Mucosa of descending colon (tissue), 3 donors: ENCODE measurements at places on chromosomes 3 and 15. TPM values are rescaled to one million over a fixed set of nuclear protein-coding genes. Genes with fewer than 3 reads are reported as not detected.

GRCh38 chr15:42031198-42031915, 10.5 kb upstream of the PLA2G4E start:
- no peak for DNase-seq

GRCh38 chr3:150675587-150675986, 28.1 kb downstream of the ERICH6 start:
- DNase-seq: no peak

ZPLD1 gene
- total RNA-seq: 0.32 TPM

GRCh38 chr3:57594144-57594543, 3.0 kb downstream of the ARF4 start:
- DNase-seq: no peak

DNA sequence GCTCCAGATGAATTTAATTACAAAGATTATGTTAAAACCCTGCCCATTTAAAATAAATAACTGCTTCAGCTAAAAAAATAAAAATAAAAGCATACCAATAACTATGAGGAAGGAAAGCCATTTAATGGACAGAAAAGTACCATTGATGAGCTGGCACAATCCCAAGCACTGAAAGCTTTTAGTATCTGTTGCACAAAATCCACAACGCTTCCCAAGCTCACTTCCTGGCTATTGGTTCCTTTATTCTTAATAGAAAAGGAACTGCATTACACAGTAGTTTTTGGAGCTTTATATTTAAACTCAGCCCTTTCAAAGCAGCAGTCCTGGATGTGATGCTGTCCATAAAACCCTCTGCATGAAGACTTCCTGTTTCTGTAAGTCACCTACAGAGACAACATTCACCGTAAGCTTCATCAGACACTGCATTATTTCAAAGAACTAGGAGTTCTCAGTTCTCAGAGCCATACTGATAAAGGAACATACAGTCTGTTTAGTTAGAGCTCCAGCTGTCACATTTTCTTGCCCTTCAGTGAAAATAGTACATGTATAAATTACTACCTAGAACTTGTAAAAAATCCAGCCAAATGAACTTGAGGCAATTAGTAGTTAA, 81.5 kb downstream of the CSNK1G1 start:
- DNase-seq: no peak

DNA sequence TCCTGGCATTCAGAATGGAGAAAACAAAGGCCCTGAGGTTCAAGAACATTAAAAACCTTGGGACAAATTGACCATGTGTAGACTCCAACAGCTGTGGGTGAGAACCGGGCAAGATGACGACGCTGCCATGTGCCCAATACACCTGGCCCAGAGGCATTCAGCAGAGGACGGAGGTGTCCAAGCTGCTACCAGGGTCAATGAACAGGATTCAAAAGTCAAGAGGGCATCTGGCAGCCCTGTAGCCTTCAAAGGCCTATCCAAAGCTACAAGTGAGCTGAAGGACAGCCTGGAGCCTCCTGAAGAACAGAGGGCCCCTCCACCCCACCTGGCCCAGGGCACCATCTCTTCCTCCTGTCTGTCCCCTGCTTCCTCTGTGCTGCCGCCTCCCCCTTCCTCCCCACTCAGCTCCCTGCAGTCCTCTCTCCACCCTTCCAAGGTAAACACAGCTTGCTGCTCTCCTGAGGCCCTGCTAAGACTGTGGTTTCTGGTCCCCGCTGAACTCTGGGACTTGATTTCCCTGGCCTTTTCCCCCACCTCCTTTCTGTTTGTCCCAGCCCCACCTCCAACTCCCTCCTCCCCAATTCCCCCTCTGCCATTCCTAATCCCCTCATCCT, 57.5 kb downstream of the HMCES start:
- DNase-seq: no peak

MON1A gene
- 6.9 TPM for total RNA-seq

- no peak for DNase-seq
Observed at GRCh38 chr15:70962084-70962483, 69.5 kb downstream of the LRRC49 start.

IMPG2 gene
- 0.12 TPM for total RNA-seq

GRCh38 chr3:40713795-40714194, 189.0 kb downstream of the ZNF621 start:
- no peak for DNase-seq

DNA sequence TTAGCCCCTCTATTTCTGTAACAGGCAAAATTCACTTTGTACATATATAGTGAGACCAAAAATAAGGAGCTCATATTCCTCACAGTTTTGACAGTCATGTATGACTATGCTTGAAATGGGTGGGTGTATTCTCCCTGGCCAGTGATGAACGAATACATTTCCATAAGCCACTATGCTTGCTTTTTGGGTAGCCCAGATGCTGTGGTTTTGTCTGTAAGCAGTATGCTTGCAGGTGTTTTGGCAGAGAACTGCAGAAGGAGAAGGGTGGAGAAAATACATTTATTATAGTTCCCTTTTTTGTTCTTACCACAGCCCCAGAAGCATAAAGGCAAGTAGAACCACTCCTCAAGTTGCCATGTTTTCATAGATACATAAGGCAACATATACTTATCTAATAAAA, 131.2 kb downstream of the RBMS3 start:
- no peak for DNase-seq

DNA sequence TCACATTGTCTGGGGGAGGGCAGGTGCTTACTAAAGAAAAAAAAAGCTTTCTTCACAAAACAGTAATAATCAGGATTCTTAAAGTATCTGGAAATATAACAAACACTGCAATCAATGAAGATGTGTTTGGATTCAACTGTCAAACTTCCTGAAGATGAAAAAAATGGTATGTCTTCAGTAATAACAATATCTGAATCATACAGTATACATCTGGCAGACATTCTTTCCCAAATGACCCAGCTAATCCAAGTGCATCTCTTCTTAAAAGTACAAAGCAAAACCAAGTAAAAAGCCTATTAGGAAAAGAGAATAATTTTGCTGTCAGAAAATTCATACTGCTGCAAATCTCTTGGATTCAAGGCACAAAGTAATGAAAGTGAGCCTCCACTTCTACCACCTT, 145.0 kb upstream of the MCTP2 start:
- no peak for DNase-seq

- no peak for DNase-seq
Observed at GRCh38 chr3:194036842-194037241, 99.1 kb upstream of the HES1 start.
